ENCODE measurements at places on chromosomes 12 and 14.

- DNase-seq = no peak
These were observed 48.6 kb downstream of the HSPB8 start for GRCh38 chr12:119227292-119227691.

DNA sequence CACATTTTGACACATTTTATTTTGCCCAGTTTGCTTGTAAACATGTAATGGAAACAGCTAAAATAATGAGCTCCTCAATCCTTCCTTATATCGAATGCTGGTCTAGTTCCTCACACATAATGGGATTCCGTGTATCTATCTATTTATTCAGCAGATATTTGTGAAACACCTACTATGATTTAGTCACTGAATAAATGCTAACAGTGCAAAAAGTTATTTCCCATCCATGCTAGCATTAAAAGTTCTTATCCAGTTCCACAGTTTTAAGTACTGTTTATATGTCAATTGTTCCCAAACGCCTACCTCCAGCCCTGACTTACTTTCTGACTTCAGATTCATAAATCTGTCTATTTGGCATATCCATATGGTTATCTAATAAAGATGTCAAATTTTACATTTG lies 1788.7 kb upstream of the FLRT2 start:
- no peak for DNase-seq

DNA sequence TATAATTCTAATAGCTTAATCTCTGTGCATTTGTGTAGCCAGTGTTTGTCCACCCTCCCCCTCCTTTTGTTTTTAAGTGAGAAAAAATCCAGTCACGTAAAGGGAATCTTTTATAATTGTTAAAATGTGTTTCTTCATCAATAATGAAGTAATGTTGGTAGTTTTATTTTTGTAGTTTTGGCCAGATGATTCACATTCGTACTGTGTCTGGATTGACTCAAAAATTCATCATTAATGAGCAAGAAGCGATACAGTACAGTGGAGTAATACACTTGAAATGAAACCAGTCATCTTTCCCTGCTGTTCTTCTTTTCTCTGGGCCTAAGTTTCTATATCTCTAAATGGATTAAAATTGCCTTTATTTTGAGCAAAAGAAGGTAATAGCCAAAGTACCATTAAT lies 86.5 kb downstream of the SRGAP1 start:
- no peak for DNase-seq

DNA sequence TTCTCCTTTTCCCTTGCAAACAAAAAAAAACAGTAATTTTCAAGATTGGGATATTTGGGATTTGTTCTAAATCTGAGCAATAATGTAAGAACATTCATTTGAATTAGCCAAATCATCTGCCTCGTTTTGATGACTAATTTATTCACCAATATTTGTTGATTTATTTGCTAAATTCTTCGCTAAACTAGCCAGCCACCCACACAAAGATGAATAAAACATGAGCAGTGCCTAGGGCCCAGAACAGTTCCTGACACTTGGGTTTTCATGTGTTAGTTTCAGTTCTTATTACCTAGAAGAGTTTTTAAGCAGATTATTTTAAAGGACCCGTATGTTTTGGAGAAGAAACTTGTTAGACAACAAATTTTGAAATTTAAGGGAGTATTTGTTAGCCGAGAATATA lies 1.4 kb downstream of the ETNK1 start:
- no peak for DNase-seq

DNA sequence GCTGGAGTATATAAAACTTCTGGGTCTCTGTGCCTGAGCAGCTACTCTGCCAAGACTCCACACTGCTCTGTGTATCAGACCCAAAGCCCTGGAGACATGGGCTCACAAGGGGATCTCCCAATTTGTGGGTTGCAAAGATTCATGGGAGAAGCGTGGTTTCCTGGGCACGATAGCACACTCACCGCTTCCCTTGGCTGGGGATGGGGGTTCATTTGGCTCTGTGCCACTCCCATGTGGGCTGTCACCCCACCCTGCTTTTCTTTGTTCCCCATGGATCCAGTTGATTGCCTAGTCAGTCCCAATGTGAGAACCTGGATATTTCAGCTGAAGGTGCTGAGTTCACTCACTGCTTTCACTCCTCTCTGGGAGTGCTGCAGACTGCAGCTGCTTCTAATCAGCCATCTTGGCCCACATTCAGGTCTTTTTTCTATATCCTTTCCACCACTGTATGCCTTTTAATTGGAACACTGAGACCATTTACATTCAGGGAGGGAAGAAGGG lies 40.0 kb upstream of the PCNX4 start:
- no peak for DNase-seq

GRCh38 chr14:74242021-74242779 lies 3.0 kb downstream of the VSX2 start:
- DNase-seq = no peak

DNA sequence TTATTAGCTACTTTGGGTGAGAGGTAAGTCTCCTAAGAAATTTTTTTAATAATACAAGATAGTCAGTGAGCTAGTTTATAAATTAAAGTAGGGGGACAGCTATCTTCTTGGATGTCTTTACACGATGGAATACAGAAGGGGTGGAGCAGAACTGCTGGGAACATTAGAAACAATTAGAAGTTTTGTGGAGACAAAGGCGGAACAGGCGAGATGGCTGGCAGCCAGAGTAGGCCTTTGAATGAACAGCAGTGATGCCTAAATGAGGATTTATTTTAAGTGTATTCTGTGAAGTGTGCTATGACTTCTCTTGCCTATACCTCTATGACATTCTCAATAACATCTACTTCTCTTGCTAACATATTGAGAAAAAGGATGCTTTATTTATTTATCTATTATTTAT lies 1345.3 kb upstream of the SEL1L start:
- DNase-seq = no peak

DNA sequence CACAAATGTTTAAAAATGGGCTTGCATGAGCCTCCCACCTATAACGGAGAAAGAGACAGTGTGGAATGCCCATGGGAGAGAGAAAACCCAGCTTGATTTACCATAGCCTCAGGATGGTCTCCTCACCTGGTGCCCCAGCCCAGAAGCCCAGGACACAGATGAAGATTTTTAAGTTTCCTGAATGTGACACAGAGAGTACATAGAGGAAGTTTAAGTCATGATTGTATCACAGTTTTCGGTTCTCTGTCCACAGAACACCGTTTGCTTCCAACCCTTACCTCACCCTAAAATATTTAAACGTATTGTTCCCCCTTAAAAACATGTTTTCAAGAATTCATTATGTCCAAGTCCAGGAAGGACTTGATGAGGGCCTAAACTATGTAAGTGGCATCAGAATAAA lies 56.2 kb downstream of the NELL2 start:
- no peak for DNase-seq

DNA sequence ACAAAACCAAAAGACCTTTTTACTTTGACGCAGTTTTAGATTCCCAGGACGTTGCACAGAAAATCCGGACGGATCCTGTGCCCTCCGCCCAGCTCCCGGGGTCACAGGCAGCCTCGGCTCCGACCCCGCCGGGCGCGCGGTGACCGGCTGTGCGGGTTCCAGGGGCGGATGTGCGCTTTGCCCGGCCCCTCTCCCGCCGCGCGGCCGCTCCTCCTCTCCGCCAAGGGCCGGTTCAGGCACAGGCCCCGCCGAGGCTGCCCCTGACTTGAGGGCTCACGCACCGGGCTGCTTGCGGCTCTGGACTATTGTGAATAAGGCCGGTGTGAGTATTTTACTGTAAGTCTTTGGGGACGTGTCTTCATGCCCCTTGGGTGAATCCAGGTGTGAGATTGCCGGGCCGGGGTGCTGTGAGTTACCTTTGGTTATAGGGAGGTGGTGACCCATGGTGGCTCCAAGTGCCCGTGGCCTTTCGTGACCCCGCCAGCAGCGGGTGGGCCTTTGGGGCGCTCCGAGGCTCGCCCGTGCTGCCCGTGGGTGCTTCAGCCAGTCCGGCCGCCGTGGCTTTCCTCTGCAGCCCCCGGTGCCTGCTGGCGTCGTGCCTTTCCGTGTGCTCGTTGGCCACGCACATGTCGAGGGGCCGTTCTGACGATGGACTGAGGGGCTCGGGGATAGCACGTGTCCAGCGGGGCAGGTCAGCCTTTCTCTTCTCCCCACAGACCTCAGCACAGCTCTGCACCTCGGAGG lies 45.9 kb downstream of the NOC4L start:
- DNase-seq = no peak

DNA sequence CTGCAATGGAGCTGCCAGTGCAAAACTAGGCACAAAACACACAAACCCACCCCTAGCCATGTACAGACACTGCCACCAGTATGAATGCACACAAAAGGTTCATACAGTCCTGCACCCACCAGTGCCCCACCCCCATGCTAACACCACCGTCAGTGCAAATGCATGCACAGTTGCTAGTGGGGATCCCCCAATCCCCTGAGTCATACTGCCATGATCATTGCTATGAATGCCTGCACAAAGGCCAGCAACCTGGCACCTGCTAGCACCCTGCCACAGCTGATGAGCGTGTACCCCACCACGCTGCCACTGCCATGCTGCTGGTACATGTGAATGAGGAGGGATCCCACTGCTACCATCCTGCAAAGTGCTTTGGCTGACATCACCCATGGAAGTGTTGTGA lies 23.9 kb downstream of the PZP start:
- DNase-seq = no peak

Data from NCI-H1105 (cell line).